Heart right ventricle (tissue), 16 donors: ENCODE measurements at places on chromosomes 11 and 22. TPM values are rescaled to one million over a fixed set of nuclear protein-coding genes. Genes with fewer than 3 reads are reported as not detected.

The KCNJ5 gene
- 3.4 TPM for total RNA-seq

The MGAT3 gene
- total RNA-seq: 14.0 TPM

The OR5P2 gene
- total RNA-seq: not detected

The DDIAS gene
- 0.37 TPM for total RNA-seq

The CCDC81 gene
- 0.40 TPM for total RNA-seq
